ENCODE measurements at places on chromosomes 13 and 19.

- no peak for DNase-seq
These were observed 36.7 kb downstream of the FGF9 start for GRCh38 chr13:21707586-21707985.

- no peak for DNase-seq
These were observed 725.0 kb downstream of the UQCRFS1 start for GRCh38 chr19:28487999-28488398.

- DNase-seq, result no peak
These were observed 34.2 kb downstream of the MBD3L1 start for GRCh38 chr19:8866344-8866743.

- no peak for DNase-seq
These were observed 1346.0 kb upstream of the SPRY2 start for GRCh38 chr13:81686877-81687276.

DNA sequence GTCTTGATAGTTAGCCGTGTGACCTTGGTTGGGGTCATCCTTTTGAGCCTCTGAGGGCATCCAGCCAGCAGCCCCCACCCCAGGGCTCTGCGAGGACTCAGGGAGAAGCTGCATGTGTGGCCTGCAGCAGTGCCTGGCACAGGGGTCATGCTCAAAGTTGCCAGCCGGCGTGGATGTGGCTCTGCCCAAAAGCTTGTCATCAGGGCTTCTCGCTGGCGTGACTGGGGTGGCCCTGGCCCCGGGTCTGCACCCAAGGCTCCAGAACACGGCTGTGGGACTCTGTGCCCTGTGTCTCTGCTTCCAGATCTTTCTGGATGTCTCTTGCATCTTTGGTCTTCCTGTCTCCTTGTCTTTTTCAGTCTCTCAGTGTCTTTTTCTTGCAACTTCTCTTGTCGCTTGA is 90.9 kb downstream of the RYR1 start:
- no peak for DNase-seq

GRCh38 chr19:38836983-38837626 is 5.5 kb upstream of the ECH1 start:
- no peak for DNase-seq

- DNase-seq, result no peak
These were observed 45.0 kb downstream of the RASA3 start for GRCh38 chr13:114087430-114087829.

DNA sequence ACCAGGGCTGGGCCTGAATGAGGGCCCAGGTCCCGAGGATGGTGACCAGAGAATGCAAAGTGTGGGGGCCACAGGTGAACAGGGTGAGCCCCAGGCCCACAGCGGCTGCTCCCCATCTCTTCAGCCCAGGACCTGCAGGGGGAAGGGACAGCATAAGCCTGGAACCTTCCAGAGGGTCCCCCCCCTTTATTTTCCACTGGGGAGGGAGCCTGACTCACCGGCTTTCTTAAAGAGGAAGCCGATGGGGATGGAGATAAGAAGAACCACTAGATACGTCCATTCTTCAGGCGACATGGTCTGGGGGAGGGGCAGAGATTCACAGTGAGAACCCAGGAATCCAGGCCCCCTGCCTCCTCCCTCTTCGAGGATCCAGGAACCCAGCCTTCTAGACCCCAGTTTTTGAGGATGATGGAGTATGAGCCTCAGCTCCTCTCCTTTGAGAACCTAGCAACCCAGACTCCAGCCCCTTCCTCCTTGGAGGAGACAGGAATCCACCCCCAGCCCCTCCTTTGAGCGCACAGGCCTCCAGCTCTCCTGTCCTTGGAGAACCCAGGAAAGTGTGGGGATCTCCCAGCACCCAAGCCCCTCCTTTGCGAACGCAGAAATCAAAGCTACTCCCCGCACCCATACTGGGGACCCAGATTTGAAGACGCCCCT is 1.0 kb downstream of the MBOAT7 start:
- DNase-seq, result no peak

- DNase-seq, result no peak
These were observed 412.4 kb downstream of the SUCLA2 start for GRCh38 chr13:47588676-47589075.

GRCh38 chr19:35169221-35169995 is 14.9 kb downstream of the FXYD5 start:
- no peak for DNase-seq

DNA sequence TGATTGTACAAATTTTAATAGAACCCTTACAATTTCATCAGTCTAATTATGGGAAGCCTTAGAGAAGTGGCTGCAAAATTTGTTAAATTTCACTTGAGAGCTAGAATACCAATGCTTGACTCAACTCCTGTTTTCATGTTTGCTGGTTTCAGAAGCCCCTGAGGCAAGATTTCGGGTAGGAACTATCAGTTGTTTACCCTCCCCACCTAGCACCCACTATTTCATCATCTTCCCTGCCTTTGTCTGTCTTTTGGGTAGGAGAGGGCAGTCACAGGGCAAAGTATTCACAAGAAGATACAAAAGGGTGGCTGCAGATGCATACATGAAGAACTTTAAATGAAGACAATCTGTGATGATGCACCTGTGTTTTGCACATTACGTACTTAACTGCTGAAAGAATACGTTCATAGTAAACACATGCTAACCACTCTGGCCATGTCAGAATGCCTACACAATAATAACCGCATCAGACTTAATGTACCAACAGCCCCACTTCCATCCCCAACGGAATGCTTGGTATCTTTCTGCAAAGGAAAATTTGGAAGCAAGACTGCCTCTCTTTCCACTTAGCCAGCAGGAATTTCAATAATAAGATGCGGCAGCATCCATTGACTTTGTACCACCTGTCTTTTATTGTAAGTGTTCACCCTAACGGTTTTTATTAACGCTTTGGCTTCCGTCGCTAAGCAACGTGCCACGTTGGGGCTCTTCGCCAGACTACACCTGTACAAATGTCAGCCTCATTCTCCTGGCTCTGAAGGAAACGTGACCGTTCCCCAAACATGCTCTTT is 30.4 kb downstream of the TPT1 start:
- DNase-seq, result no peak

GRCh38 chr13:39586151-39586550 is 16.8 kb downstream of the LHFPL6 start:
- DNase-seq, result no peak

GRCh38 chr13:57595775-57596174 is 35.8 kb upstream of the PCDH17 start:
- DNase-seq, result no peak

DNA sequence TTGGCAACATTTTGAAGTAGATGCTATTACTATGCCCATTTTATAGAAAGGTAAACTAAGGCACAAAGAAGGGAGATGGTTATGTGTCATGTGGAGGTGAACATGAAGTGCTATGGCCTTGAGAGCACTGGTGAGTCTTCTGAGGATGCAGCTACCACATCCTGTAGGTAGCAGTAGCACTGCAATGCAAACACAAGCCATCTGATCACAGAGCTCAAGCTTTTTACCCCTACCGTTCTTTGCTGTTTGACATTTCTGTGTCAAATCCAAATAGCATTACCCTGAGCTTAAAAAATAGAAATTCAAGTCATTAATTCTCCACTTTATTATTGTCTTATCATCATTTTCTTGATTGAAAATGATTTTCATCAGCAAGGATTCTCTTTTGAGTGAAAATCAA is 382.9 kb downstream of the KCTD12 start:
- no peak for DNase-seq

DNA sequence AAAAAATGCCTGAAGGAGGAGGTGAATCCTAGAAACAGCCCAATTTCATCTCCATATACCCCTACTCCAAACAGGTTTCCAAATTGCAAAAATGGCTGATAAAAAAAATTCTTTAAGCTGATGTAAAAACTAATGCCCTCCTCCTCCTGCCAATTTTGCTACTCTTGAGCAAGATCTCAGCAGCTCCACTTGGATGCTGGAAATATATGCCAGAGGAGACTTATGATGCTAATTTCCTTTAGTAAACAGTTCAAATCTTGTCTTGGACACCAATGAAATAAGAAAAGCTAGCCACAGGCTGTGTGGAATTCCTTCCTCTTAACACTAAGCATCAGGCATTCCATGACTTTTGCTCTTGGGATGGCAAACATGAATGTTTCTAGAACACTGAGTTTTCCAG is 67.5 kb downstream of the INSR start:
- no peak for DNase-seq

- DNase-seq, result no peak
These were observed 21.7 kb upstream of the PCDH8 start for GRCh38 chr13:52870143-52870542.

DNA sequence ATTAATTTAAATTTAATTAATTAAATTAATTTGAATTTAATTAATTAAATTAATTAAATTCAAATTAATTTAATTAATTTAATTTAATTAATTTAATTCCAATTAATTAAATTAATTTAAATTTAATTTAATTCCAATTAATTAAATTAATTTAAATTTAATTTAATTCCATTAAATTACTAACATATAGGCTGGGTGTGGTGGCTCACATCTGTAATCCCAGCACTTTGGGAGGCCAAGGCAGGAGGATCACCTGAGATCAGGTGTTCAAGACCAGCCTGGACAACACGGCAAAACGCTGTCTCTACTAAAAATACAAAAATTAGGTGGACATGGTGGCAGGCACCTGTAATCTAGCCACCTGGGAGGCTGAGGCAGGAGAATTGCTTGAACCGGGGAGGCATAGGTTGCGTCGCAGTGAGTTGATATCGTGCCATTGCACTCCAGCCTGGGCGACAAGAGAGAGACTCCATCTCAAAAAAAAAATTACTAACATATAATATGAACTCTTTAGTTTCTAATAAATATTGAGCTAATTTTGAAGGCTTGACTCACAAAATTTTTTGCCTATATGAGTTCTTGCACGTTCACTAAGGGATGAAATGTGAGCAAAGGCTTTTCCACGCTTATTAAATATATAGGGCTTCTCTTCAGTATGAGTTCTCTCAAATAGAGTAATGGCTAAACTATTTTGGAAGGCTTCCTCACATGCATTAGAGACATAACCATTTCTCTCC is 9.0 kb upstream of the USP29 start:
- DNase-seq, result no peak

DNA sequence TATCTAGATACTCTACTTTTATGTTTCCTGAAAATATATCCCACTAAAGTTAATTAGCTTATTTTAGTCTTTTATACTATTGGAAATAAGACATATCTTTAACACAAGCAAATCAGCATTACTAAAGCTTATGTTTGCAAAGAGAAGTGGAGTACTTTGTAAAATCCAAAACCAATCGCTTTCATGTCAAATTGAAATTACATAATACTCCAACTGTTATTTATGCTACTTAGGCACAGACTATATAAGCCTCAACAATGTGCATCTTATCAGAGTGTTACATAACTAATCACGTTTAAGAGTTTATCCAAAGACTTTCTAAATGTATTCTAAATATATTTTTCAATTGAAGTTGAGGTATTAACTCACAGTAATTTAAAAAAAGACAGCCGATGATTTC is 200.0 kb downstream of the PCDH20 start:
- DNase-seq, result no peak

GRCh38 chr13:66805657-66806056 is 424.5 kb downstream of the PCDH9 start:
- DNase-seq, result no peak

DNA sequence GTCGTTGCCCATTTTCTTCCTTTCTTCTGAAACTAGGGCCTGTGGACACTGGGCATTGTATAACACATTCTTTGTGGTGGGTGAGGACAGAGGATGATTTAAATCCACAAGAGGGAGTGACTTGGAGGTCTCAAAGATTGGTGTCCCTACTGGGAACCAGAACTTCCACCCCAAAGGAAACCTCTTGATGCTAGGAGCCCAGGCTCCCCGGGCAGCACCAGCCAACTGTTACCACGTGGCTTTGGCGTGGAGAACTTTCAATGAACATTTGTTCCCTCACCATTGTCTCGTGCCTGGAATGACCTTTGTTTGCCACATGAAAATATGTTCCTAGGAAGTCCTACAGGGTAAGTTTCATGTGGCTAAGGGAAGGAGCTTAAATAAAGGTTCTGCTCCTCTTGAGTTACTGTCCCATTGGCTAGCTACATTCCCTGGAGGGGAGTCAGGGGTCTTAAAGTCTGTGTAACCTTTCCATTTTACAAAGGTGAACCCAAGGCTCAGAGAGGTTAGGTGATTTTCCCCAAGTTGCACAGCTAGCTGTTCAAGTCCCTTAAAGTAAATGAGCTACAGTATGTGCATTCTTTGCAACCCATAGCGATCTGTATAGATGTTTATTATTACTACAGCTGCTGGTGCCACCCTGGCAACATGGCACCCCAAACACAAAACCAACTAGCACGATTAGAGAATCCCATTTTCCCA is 5.0 kb upstream of the CDX2 start:
- no peak for DNase-seq

GRCh38 chr13:110258876-110259631 is 47.9 kb downstream of the COL4A1 start:
- no peak for DNase-seq

DNA sequence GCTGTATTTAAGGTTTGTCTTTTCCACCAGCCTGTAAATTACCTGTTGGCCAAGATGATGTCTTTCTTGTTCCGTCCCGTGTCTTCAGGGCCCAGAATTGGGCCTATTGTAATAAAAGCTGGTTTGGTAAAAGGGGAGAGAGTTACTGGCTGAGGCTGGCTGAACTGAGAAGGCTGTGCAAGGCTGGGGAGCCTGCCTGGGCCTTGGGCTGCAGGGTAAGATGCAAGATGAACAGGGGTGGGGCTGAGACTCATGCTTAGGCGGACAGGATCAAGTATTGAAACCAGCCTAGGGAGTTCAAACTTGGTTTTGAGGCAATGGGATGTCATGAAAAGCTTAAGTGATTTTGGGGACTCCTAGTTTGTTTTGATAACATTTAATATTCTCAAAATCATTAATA is 142.3 kb downstream of the PCCA start:
- DNase-seq, result no peak

DNA sequence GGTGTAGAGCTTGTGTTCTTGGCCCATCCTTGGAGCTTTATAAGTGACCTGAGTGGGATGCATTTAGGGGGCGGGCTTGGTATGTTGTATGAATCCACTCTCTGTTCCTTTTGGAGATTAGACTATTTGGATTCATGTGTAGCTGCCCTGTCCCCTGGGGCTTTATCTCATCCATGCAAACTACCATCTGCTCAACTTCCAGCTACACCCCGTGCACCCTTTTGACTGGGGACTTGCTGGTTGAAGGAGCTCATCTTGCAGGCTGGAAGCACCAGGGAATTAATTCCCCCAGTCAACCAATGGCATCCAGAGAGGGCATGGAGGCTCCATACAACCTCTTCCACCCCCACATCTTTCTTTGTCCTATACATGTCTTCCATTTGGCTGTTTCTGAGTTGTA is 6.1 kb downstream of the CLEC4M start:
- no peak for DNase-seq

GRCh38 chr19:44093931-44094765 is at the start of gene ZNF224:
Gene ZNF224 (plus strand): TSS chr19:44094361. CDS start chr19:44097874, 3,513 bp downstream.
- peak; percentile 81 for DNase-seq

All from neural crest cell (in vitro differentiated cells).